ENCODE measurements at places on chromosomes 16 and 17.

- DNase-seq, result no peak
Measured at GRCh38 chr16:86899151-86899550, 320.8 kb downstream of the FOXL1 start.

DNA sequence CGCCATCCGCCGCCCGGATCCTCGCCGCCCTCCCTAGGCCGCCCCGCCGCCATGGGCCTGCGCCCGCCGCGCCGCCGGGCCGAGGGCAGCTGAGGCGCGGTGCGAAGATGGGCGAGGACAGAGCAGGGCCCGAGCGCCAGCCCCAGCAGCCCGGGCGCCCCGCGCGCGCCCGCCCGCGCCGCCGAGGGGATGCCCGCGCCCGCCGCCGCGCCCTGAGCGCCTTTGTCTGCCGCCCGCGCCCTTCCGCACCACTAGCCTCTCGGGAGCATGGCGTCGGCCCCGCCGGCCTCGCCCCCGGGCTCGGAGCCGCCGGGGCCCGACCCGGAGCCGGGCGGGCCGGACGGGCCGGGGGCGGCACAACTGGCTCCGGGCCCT, 278 bp downstream of the RAB11FIP3 start:
- no peak for DNase-seq

GRCh38 chr16:76511203-76511602, 234.0 kb downstream of the CNTNAP4 start:
- DNase-seq, result no peak

DNA sequence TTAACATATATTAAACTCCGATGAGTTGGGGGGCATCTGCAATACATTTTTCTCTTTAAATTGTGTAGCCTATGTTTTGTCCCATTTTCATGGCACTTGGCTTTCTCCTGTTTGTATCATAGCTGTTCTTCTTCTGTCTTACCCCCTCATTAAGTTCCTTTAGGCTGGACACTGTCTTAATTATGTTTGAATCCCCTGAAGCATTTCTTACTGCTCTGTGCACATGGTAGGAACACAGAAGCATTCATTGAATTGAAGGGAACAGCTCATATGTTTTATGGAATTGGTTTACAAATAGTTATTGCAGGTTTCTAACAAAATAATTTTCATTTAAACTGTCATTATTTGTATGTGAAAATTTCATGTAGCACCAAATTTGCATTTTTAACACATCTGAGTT, 176.8 kb downstream of the TANC2 start:
- DNase-seq, result no peak

DNA sequence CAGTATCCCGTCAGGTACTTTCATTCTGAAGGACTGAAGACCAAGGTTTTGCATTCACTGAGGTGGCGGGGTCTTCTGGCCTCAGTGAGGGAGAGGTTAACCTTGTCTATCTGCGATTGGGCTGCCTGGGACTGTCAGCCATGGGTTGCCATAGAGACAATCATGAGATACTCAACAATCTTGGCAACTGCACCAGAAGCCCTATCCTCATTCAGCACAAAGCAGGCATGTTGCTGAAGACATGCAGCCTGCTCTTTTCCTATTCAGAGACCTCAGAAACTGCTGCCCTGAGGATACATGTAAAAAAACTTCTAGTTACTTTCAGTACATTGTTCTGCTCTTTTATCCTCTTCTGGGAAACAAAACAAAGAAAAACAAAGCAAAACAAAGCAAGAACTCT, 146.3 kb upstream of the PIRT start:
- no peak for DNase-seq

- no peak for DNase-seq
Measured at GRCh38 chr16:84396537-84397008, 28.2 kb downstream of the ATP2C2 start.

DNA sequence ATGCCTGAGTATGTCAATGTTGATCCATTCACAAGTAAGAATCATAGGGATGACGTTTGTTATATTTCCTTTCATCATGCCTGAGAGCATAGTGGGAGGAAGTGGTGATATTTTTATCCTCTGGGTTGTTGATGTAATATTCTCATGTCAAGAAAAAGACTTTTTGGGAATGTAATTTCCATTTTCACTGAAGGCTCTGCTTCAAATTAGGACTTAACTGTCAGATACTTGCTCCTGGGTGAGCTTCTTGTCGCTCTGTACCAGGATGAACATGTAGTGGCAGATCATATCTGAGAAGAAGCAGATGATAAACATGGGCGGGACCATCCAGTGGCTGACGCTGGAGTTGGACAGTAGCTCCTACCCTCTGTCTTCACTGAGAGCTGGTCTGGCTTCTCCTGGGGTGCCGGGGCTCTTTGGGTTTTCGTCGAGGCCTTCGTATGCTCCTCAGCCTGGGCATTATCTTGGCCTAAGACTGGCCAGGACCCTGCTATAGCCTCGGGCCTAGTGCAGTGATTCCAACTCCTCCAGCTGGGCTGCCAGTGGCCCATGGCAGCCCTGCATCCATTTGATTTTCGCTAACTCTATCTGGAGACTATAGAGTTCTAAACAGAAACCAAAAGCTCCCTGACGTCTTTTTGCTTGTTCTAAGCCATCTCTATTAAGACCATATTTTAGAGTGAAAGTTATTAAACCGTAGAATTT, 19.7 kb downstream of the CYB5B start:
- no peak for DNase-seq

DNA sequence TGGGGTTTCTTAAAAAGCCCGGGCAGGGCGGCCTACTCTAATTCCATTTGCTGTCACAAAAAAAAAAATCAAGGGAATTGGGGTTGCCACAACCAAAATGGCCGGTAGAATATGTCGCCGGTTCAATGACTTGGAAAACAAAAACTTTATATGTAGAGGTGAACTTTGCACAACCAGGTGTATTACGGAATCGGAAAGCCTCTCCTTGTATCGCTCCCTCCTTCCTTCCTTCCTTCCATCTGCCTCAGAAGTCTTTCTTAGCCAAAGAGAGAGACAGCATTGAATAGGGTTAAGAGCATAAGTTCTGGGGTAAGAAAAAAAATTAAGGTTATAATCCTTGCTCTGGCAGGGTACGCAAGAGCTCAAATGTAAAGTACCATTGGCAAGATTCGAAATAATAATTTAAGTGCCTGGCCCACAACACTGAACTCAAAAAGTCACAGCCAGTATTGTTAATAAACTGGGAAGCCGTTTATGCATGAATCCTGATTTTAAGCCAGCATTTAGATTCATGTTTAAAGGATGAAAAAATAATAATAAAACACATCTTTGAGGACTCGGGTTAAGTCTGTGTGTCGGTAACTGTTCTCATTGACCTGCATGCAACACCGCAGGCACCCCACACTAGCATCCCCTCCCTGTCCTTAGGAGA, 522 bp upstream of the GLG1 start:
- DNase-seq, result no peak

- DNase-seq, result no peak
Measured at GRCh38 chr16:70715055-70715858, 29.4 kb upstream of the MTSS2 start.

All from NCI-H1436 (cell line).